Myocyte (in vitro differentiated cells): ENCODE measurements at places on chromosomes 2 and 18. TPM values are rescaled to one million over a fixed set of nuclear protein-coding genes. Genes with fewer than 3 reads are reported as not detected.

The DNAH6 gene
- total RNA-seq: 0.03 TPM in 1 of 2 replicates, not detected in the other

GRCh38 chr2:216083464-216084281, 2.0 kb downstream of the TMEM169 start:
- peak; percentile 99 for DNase-seq

GRCh38 chr2:23761638-23762037, 165.3 kb downstream of the ATAD2B start:
- DNase-seq: no peak

The SERPINB12 gene
- total RNA-seq: 0.68 and 1.9 TPM in 2 replicates

DNA sequence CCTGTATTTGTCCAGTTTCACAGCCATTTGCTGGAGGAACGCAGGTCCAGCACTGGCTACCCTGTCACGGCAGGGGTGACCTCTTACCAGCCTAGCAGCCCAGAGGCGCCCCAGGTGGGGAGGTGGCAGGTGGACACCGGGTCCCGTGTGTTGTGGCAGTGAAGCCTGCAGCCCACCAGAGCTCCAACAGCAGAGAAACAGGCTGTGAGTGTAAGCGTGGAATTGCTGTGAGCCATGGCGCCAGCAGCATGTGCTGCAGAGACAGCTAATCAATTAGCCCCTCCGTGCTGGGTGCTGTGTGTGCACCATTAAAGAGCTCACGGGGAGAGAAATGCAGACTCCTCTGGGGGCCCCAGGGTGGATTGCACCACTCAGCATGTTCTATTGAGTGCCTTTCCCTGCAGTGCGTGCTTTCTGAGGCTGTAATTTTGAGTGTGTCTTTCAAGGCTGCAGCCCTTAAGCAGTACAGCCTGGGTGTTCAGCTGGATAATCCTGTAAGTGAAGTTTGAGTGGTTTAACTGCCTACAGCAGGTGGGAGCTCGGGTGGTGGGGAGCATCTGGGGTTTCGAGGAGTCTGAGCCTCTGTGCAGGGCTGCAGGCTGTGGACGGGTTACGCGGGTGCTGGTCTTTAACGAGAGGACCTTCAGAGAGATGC, 15.9 kb downstream of the RTP5 start:
- DNase-seq: no peak

DNA sequence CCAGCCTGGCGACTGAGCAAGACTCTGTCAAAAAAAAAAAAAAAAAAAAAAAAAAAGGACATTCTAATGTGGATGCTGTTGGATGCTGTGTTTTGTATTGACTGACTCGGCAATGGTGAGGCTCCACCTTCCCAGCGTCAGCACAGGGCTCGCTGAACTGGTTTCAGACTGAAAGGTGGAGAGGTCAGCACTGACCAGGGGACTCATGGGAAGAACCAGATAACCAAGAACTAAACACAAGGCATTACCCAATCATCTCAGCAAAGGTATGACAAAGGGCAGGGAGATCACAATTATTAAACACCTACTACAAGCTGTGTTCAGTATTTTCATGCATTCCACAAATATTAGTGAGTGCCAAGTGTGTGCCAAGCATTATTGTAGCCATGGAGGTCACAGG, 103.2 kb downstream of the LRATD1 start:
- DNase-seq: no peak

The NEURL3 gene
- not detected in 2 replicates for total RNA-seq

The DSC3 gene
- not detected in 2 replicates for total RNA-seq

GRCh38 chr18:35438480-35439234, 59.1 kb downstream of the INO80C start:
- DNase-seq: no peak

The FOXD4L1 gene
- 0.26 and 0.43 TPM in 2 replicates for total RNA-seq

GRCh38 chr2:32453242-32454062, 96.6 kb downstream of the BIRC6 start:
- peak; percentile 6 for DNase-seq

DNA sequence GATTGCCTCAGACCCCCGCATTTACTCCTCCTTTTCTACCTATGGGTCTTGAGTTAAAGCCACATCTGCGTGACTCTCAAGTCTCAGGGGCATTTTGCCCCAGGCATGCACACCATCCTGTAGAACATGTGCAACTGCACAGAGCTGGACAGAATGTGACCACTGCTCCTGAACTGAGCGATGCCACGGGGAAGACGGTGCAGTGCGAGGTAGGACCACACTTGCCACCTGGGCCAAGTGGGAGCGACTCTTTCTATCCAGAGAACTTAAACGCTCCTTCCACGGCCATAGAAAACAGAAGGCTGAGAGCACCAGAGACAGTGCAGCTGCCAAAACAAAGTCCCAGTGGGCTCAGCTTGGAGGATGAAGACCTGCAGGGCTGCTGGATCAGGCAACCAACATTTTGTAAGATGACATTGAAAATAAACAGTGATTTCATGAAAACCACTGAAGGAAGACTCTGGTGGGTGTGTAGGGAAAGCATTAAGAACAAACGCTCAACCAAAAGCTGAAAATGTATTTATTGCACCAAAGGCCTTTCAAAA, 149.0 kb upstream of the HDAC4 start:
- no peak for DNase-seq

GRCh38 chr2:224524657-224525056, 60.5 kb downstream of the CUL3 start:
- DNase-seq: no peak

DNA sequence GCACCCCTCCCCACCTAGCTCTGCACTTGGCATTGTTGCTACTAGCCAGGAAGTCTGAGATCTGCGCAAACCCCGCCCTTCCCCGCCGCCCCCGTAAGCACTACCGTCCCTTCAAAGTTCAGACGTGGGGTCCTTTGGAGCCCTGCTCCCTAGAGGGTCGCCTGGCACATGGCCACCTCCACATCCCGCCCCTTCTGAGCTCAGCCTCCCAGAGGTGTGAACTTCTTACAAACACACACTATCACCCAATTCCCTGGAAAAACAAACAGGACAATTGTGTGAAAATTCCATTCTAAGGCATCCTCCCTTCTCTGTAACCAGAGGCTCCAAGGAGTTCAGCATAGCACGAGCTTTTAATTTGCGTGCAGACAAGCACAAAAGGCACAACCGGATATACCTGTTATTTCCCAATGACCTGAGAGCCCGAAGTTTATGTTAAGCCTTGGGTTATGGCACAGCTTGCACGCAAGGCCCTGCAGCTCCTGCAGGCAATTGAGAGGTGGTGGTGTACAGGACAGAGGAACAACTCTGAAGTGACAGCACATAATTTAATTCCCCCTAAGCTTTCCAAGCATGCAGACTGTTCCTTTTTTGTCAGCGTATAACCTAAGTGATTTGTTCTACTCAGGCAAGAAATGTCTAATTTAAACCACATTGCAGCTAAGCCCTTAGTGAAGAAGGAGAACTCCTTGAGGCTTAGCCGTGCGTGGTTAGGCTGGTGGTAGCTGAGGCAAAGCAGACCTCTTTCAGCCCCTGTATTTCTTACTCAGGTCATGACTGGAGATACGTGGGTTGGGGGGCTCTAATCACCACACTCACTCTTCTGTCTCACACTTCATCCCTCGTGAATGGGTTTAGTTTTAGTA, 20.3 kb upstream of the CYP1B1 start:
- DNase-seq: no peak

GRCh38 chr18:53991202-53991601, 233.3 kb downstream of the MBD2 start:
- peak; percentile 68 for DNase-seq

The ANKRD30B gene
- 0.88 and 1.6 TPM in 2 replicates for total RNA-seq

The CNDP1 gene
- total RNA-seq: not detected in 2 replicates

GRCh38 chr18:62196980-62197379, 9.9 kb downstream of the RELCH start:
- DNase-seq: no peak

DNA sequence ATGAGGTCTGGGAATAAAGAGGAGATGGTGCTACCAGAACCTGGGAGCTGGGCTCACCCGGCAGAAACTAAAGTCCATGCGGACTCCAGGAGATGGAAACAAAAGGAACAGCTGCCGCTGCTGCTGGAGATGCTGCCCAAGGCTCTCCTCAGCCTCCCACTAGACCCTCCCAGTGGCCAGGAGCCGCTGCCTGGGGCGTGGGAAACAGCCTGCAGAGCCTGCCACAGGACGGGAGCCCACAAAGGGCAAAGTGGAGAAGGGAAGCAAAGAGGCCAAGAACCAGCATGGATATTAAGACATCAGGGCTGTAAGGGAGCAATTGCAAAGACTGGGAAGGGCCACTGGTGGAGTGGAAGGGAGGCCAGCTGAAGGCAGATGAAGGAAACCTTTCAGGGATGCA, 179.6 kb downstream of the NCK2 start:
- peak; percentile 17 for DNase-seq

GRCh38 chr2:96091711-96092572, 24.4 kb downstream of the ADRA2B start:
- DNase-seq: peak; percentile 55

The DYNAP gene
- total RNA-seq: not detected in 2 replicates

- peak; percentile 24 for DNase-seq
These were observed at the start of gene PROKR1 for GRCh38 chr2:68643011-68643873. Gene PROKR1 (plus strand): TSS chr2:68643579. CDS start chr2:68645822, 2,243 bp downstream.

- DNase-seq: peak; percentile 57
These were observed 5.7 kb downstream of the RHOB start for GRCh38 chr2:20452551-20452950.

GRCh38 chr2:152046940-152047339, 51.9 kb downstream of the CACNB4 start:
- DNase-seq: no peak

- no peak for DNase-seq
These were observed 315.3 kb upstream of the CDH7 start for GRCh38 chr18:65435534-65435933.

DNA sequence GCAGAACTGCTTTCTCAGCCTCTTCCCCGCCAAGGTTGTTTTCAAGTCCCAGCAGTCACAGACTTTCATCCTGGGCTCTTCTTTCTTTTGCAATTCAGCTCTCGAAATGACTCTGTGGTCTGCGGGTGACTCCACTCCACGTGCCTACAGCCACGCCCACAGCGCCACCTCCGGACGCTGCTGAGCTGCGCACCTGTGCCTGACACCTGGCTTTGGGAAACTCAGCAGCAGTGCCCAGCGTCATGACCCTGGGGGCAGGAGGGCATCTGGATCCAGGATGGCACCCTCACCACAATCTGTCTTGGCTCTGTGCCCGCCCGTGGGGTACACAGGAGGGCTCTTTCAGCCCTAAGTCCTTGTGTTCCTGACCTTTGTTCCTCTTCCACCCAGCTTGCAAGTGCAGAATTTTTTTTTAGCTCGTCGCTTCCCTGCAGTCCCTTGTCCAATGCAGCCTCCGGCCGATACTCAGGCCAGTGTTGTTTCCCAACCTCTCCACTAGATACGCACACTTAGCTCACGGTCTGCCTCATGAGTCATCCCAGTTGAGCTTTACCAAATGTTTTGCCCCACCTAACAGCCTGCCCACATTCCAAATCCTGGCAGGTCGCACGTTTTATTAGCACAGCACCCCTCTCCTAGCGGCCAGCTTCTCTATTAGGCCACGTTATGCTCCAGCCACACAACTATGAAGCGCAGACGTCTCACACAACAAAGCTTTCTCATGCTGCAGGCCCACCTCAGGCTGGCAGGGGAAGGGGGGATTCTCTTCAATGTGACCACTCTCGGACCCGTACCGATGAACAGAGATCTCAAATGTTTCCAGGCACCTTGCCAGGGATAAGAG, 6.5 kb upstream of the CAPN10 start:
- DNase-seq: peak; percentile 92

GRCh38 chr2:150621526-150622213, 134.2 kb upstream of the RND3 start:
- peak; percentile 66 for DNase-seq

DNA sequence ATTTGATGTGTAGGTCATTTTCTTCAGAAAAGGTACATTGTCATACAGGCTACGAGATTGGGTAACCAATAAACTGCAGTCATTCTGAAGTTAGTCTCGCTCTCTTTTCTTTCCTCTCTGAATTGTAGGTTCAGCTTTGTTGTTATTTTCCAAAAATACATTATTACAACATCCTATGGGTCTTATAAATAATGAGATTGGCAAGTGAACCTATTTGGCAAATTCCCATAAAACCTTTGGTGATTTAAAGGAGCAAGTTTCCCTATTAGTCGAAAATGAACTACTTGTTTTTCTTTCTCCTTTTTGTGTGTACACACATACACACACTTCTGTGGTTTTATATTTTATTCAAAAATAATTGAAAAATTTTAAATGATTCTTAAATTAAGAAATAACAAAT, 67.0 kb downstream of the ARHGAP28 start:
- no peak for DNase-seq

DNA sequence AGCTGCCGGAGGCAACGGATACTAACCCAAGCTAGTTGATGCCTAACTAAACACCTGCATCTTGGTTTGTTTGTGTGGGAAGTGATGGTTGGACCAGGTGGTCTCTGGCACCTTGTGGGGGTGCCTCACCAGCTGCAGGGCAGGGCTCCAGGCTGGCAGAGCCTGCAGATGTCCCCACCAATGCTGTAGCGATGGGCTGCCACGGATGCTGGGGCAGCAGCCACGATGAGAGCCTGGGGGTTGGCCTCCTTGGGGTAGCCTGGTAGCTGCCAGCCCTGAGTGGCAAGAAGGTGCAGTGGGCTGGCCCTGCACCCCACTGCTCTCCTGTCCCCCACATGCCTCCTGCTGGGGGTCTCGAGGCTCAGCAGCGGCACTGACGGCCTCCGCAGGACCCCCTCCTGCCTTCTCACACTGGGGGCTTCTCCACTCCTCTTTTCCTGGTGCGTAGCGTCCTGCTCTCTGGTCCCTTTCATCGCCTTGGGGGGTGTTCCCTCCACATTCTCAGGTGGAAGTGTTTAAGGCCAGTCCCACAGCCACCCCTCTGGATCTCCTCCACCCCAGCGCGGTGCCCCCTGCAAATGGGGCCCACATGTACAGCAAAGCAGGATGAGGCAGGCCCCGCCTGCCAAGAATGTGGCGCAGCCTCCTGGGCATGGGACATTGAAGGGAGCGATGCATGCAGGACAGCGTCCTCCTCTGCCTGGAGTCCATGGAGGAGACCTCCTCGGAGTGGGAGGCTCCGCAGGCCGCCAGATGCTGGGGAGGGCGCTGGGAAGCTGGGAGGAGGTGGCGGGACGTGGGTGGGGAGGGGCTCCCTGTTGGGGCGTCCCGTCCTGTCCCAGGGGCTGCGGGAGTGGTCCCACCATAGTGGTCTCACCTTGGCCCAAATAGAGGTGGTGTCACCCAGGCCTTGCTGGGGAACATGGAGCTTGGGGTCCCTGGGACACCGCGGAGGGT, 173.1 kb downstream of the ASB1 start:
- DNase-seq: no peak

DNA sequence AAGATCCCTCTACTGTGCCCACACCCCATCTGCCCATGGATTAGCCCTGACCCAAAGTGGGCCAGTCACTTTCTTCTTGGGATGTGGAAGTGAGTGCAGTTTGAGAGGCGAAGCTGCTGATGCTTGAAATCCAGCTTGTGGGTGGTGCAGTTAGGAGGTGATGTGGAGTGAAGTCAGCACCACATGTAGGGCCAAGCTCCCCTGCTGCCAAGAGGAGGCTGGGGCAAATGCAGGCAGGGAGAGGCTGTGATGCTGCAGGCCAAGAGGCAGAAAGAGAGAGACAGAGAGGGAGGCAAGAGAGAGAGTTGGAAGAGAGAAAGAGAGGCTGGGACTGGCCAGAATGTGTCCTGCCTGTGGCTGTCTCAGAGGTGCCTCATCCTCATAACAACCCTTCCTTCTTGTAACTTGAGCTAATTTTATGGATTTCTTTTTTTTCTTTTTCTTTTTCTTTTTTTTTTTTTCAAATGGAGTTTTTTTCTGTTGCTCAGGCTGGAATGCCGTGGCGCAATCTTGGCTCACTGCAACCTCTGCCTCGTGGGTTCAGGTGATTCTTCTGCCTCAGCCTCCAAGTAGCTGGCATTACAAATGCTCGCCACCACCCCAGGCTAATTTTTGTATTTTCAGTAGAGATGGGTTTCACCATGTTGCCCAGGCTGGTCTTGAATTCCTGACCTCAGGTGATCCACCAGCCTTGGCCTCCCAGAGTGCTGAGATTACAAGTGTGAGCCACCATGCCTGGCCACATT, 35.3 kb upstream of the CAB39 start:
- DNase-seq: no peak

GRCh38 chr2:210562502-210563080, 6.2 kb downstream of the CPS1 start:
- no peak for DNase-seq
